Stimulated activated CD8-positive, alpha-beta memory T cell treated with anti-CD3 and anti-CD28 coated beads, Interleukin-4, amount 100 ng/mL, for 1 hour (primary cell): ENCODE measurements at places on chromosomes 5 and 9.

- DNase-seq, result no peak
Observed at GRCh38 chr9:34610434-34611206, 1.3 kb downstream of the RPP25L start.

GRCh38 chr9:38114905-38115304 is 45.9 kb upstream of the SHB start:
- no peak for DNase-seq

- DNase-seq, result no peak
Observed at GRCh38 chr5:112951124-112951702, 25.4 kb upstream of the DCP2 start.

DNA sequence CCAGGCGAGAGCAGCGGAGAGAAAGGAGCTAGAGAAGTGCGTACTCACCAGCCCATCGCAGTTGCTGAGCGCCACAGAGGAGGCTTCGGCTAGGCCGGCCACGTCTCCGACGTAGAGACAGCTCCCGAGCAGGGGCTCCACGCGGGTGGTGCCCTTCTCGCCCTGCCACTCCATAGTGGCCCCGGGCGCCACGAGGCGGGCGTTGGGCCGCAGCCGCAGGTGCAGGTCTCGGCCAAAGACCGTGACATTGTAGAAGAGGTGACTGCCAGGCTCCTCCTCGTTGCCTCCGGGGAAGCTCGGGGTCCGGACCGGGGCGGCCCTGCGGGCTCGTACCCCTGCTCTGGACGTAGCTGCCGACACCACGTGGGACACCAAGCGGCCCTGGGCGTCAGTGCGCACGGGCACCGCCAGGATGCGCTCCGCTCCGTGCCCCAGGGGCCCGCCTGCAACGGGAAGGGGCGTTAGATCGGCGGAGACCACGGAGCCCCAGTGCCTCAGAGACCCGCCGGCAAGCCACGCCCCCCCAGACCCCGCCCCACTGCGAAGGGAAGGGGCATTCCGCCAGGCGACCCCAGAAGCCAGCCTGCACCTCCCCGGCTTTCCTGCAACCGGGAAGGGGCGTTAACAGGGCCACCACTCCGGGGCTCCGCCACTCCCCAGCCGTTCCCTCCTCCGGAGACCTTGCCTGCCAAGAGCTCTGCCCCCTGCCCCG is 1.4 kb downstream of the ADAMTS2 start:
- no peak for DNase-seq

DNA sequence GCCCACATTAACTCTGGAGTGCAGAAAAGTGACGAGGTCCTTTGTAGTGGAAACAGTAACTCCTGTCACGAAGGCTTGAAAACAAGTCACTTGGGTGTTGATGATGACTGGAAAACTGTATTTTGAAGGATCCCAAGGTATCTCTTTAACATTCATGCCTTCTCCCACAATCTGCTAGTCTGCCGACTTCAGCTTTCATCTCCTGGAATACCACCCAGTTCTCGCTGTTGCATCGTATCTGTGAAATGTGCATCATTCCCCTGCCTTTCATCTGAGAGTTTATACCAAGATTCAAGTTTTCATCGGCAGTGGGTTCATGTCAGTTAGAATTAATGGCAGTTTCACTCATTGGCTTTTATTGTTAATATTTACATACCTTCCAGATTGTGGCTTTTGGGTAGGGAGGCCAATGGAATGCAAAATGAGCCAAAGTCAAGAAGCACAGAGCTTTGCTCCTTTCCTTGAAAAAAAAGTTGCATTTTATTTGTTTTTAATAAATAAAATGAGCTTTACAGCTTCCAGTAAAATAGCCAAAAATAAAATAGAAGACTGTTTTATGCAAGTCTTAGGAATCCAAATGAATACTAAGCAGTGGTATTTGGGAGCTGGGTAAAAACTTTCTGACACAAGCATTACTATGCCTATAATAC is 575.2 kb upstream of the WWC1 start:
- DNase-seq, result no peak

- no peak for DNase-seq
Observed at GRCh38 chr9:13719981-13720676, 440.6 kb upstream of the MPDZ start.

GRCh38 chr9:82146677-82147076 is 158.1 kb downstream of the SPATA31D1 start:
- no peak for DNase-seq

DNA sequence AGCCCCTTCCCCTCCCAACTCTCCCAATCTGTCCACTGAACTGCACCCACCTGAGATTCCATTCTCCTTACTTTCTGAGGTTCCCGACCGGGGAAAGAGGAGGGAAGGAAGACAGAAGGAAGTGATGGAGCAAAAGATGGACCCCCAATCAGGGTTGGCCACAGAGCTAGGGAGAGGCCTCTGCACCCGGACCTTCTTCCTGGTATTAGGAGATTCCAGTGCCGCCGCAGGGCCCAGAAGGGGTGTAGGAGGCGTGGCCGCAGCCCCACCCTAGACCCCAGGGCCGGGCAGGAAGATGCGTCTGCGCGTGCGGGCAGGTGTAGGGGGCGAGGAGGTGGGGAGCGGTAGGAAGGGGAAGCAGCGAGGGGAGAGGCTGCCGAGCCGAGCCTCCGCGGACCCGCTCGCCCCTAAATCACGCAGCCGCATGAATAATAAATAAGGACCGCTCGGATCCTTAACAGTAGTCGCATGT is 104.2 kb upstream of the MVB12B start:
- DNase-seq, result no peak

GRCh38 chr9:114682846-114683245 is 854 bp upstream of the TEX48 start:
- no peak for DNase-seq

DNA sequence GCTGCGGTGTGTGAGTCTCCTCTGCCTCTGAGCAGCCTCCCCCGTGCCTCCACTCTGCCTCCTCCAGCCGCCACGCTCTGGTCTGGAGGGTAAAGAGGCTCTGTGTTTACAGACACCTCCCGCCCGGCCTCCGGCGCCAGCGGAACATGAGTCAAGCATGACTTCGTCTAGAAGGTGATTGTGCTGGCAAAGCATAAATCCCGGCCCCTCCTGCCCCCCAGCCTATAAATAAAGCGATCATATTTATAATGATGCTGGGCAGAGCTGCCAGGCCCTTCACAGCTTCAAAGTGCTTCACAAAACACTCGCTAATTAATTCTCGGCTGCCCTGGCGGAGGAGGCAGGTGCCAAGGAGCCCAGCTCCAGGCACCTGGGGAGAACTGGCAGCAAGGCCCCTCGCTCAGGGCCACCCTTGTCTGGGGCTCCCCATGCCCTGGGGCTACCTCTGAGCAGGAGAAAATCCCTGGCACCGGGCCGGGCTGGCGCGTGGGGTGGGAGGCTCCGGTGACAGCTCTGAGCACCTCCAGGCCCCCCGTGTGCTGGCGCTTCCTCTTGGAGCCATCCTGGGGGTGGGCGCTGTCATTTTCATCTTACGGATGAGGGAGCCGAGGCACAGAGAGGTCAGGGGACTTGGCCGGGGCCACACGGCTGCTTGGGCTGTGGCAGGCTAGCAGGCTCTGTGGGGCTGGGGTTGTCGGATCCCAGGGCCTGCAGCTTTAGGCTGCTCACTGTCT is 87.8 kb downstream of the RXRA start:
- no peak for DNase-seq

GRCh38 chr9:92432350-92432749 is 8.1 kb upstream of the OMD start:
- no peak for DNase-seq

DNA sequence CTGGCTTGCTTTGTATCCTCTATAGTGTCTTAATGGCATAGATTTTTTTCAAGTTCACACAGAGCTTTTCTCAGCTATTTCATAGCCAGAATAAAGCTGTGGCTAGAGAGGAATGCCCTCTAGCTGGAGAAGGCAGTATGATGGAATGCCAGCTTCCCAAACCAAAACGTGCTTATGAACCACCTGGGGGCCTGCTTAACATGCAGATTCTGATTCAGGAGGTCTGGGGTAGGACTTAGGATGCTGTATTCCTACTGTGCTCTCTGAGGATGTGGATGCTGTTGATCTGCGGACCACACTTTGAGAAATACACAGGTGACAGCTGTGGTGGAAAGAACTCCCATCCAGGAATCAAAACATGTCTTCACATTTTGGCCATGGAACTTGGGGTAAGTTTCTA is 49.9 kb upstream of the DPYSL3 start:
- DNase-seq, result no peak

GRCh38 chr9:120893611-120894307 is 16.8 kb upstream of the PHF19 start:
- DNase-seq, result no peak

DNA sequence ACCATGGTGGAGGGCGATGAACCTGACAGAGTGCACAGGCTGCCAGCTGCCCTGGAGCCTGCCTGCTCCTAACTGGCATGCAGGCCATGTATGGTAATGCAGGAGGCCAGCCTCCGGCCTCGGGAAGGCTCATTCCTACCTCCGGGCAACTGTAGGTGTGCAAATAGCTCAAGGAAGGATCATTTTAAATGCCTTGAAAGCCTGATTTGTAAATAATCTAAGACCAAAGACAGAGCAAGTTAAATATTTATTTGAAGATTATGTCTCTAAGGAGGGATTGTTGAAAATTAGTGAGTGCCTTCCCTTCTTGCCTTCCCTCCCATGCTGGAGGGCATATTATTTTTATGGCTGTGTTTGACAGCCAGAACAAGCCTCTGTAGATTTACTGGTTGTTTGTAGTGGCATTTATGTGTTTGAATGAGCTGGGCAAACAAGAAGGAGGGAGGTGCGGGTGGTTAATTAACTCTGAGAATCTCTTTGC is 285.7 kb upstream of the TUT7 start:
- no peak for DNase-seq

GRCh38 chr9:40927851-40928802 is 200.4 kb downstream of the FOXD4L6 start:
- no peak for DNase-seq

GRCh38 chr5:52805615-52806014 is 17.9 kb downstream of the ITGA1 start:
- no peak for DNase-seq

DNA sequence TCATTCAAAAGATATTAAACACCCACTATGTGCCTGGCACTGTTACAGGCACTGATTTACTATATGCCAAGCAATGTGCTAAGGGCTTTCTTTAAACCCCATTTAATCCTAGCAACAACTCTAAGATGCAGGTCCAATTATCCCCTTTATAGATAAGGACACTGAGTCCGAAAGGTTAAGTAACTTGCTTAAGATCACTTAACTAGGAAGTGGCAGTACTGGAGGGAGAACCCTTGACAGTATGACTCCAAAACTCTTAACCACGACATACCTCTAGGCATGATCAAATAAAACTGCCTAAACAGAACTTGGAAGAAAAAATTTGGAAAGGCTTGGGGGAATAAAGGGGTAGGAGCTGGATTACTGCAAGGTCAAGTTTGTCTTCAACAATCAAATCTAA is 1.7 kb downstream of the RAB14 start:
- DNase-seq, result no peak

GRCh38 chr5:160317434-160317833 is 5.1 kb upstream of the CCNJL start:
- DNase-seq, result no peak

DNA sequence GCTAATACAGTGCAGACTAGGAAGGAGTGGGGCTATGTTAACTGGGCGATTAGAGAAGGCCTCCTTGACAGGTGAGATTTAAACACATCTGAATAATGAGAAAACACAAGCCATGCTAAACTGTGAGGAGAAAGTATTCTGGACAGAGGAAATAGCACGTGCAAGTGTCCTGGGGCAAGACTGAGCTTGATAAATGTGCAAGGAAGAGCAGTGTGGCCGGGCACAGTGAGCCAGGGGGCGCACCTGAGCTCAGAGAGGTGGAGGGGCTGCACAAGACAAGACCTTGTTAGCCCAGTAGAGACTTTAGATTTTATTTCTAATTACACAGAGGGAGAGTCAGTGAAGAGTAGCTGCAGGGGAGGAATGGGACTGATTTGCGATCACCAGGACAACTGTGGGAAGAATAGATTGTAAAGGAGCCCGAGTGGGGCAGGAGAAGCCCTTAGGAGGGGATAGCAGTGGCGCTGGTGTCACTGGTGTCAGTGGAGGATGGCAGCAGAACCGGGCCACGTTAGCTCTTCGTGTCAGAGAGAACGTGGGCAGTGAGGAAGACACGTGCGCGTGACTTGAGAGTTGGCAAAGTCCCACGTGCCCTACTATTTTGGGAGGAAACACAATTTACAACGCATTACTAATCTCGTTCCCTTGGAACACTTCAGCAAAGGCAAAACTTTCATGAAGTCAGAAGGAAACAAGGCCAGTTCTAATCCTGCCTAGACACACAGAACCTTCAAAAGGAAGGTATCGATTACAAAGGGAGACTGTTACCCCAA is 17.9 kb upstream of the C5orf47 start:
- DNase-seq, result no peak

- DNase-seq, result no peak
Observed at GRCh38 chr5:3214396-3214795, 381.2 kb upstream of the IRX1 start.

DNA sequence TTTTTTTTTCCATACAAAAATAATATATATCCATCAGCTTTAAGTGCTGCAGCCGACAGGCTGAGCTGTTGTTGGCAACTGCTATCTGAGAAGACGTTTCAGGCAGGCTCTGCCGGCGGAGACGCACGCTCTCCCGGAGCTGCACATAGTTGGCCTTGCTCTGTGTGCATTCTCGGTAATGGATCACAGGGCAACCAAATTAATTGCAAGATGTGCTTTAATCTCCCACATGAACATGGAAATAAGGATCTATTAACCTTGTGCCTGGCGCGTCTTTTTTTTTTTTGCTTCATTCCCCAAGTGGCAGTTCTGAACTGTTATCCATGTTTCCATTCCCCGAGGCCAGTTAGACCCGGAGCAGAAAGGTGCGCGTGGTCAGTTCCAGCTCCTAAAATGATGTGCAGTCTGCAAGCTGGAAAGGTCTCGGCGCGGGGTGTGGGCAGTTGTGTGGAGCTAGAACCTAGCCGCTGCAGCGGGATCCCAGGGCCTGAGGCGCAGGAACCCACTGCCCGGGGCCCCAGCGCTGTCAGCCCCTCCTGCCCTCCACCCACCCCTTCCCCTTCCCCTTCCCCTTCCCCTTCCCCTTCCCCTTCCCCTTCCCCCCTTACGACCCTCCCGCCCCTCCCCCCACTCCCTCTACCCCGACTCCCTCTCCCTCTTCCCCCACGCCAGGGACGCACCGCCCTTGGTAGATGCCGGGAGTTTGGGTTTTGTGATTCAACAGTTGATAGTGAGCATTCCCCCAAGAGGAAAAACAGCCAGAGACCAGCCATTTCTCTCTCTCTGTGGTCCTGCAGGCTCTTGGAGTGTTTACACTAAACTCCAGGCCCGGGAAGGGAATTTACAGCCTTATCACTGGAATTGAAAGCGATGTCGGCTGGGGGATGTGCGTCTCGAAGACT is 137.8 kb downstream of the CEP120 start:
- DNase-seq, result no peak

GRCh38 chr5:152349683-152350526 is 55.2 kb downstream of the NMUR2 start:
- no peak for DNase-seq

GRCh38 chr5:109136906-109137305 is 272.9 kb downstream of the PJA2 start:
- no peak for DNase-seq
